WTC11 (cell line): ENCODE measurements at places on chromosomes 16 and 17.
A peak's percentile ranks its signal among the peaks of the same experiment; 100 is the strongest.

DNA sequence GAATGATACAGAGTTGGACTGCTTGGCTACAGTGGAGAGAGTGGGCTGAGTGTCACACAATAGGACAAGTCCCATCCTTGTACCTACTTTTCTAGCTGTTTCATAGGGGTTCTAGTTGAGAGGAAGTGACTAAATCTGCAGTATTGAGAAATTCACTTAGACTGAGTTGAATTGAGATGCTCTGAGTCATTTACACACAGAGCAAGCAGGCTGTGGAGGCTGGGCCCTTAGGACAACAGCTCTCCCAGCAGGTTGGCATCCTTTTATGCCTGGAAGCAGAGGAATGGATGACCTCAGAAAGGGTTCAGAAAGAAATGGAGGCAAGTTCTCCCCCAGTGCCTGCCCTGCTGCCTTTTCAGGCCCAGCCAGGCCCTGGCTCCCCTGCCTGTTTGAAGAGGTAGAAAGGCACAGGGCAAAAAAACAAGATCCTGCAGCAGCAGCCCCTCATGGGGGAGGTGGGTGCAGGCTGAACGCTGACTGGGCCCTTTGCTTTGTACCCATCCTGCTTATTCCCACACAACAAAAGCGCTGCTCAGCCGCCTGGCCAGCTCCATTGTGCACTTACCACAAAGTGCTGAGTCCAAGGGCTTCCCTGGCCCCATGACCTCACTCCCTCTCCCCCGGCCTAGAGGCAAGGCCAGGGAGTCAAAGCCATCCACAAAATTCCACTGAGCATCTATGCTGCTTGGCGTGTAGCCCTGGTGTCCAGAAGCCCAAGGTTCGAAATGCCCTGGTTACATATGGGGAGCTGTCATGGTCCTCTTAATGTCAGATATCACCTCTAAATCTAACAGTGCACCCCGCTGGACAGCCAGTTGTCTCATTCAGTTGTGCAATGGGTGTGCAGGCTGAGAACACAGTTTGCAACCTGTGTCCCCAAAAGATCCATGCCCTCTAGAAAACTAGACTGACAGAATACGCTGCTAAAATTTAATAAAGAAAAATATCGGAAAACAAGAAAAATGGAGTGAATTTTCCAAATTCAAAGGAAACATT, 5.4 kb upstream of the CRYBA1 start:
- H3K4me1 ChIP-seq = peaks cover 27% of the 10 kb centered on the region
- no peak overlapping the region for H3K4me3 ChIP-seq
- H3K27ac ChIP-seq = peak overlapping the region; percentile 35; the same call in 1 of the 2 replicates
- no peaks in the 10 kb centered on the region for H3K27me3 ChIP-seq
- peak; percentile 24 for DNase-seq

DNA sequence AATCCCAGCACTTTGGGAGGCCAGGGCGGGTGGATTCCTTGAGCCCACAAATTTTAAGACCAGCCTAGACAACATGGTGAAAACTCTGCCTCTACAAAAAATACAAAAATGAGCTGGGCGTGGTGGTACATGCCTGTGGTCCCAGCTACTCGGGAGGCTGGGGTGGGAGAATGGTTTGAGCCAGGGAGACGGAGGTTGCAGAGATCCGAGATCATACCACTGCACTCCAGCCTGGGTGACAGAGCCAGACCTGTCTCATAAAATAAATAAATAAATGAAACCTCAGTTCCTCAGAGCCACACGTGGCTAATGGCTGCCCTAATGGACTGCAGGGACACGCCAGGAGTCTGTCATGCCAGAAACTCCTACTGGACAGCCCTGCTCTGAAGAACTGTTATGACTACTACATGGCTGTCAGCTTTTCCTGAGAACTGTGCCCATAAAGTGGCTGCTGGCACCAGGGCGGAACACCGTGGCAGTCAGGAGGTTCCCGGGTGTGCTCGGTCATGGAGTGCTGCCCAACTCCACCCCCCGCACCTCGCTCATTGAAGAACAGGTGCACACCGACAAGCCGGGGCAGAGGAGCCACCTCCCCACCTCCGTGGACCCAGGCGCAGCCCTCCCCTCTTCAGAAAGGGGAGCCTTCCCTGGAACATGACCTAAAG, 4.3 kb downstream of the TMEM11 start:
- peaks cover 18% of the 10 kb centered on the region for H3K36me3 ChIP-seq
- no peaks in the 10 kb centered on the region for H3K27me3 ChIP-seq

DNA sequence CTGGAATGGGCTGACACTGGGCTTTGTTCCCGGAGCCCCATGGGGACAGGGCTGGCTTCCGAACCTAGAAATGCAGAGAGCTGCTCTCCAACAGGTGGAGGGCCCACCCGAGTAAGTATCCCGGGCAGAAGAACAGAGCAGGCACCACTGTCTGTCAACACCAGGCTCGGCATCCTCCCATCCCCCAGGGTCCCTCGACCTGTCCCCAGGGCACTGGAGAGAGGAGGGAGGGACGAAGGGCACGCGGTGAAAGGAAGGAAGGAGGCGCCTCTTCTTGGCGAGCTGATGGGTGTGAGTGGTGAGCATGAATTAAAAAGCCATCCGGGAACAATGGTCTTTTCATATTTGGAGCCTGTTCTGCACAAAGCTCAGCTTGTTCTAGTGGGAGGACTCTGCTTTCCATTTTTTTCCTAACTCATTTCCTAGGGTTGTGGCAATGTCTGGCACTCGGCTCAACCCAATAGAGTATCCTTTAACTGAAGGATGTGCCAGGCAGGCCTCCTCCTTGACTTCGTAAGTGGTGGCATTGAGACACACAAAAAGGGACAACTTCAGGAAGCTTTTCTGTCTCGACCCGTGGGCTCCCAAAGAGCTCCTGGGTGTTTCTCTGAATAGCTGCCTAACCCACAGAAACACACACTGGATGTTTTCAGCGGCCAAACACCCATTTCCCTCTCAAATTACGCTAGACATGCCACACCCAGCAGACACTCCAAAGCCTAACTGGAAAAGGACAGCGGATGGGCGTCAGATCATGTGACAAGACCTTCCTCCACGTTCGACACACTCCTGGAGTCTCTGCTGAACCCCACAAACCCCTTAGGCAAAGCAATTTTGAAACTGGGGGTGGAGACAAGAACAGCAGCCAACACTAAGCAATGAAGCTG, 47.7 kb downstream of the ZFHX3 start:
- peaks cover 5% of the 10 kb centered on the region for H3K27me3 ChIP-seq
- DNase-seq = no peak
- peaks cover 4% of the 10 kb centered on the region for H3K4me1 ChIP-seq
- no peak overlapping the region for H3K27ac ChIP-seq
- no peak overlapping the region for H3K4me3 ChIP-seq
- peaks cover 16% of the 10 kb centered on the region for H3K36me3 ChIP-seq

- H3K36me3 ChIP-seq = peaks cover 2% of the 10 kb centered on the region; the same call in 1 of the 2 replicates
- no peak overlapping the region for H3K27ac ChIP-seq
- H3K4me3 ChIP-seq = no peak overlapping the region
- peak; percentile 57 for DNase-seq
- peaks cover under 1% of the 10 kb centered on the region for H3K27me3 ChIP-seq
- no peaks in the 10 kb centered on the region for H3K4me1 ChIP-seq
Observed at GRCh38 chr16:49382916-49383315, 9.3 kb downstream of the C16orf78 start.

DNA sequence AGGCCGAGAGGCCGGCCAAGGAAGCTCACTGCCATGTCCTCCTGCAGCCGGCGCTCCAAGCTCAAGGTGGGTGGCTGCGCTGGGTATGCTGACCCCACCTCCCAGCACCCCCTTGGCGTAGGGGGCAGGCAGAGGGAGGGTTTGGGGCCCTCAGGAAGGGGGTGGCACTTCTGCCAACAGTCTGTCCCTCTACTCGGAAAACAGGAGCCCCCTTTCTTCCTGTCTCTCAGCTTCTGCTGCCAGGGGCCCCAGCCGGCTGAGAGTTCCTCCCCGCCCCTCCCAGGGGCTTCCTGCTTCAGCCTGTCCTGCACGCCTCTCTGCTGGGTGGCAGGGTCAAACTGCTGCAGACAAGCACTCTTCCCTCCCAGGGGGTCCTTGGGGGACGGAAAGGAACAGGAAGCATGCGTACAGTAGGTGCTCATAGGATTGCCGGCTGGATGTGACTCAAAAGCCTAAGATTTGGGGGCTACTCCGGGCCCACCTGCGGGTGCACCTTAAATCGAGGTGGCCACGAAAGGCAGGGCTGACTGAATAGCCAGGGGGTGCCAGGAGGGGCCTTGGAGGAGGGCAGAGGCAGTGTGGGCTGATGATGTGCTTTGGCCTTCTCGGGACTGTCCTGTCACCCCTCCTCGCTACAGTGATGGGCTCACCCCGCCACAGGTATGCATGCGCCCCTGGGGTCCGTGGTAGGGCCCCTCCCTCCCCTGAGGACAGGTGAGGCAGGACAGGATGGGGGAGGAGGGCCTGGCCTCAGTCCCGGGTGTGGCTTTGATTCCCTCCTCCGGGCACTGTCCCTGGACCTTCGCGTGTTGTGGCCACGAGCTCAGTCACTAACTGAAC, 4.0 kb downstream of the CBX2 start:
- H3K4me1 ChIP-seq = peaks cover 40% of the 10 kb centered on the region
- H3K4me3 ChIP-seq = no peak overlapping the region
- peak overlapping the region; percentile 71; the same call in 1 of the 2 replicates for H3K27ac ChIP-seq
- peaks cover 7% of the 10 kb centered on the region for H3K27me3 ChIP-seq
- no peak for DNase-seq
- peaks cover 48% of the 10 kb centered on the region for H3K36me3 ChIP-seq

- peaks cover 18% of the 10 kb centered on the region for H3K4me1 ChIP-seq
- no peaks in the 10 kb centered on the region for H3K36me3 ChIP-seq
- no peaks in the 10 kb centered on the region; the same call in 1 of the 2 replicates for H3K27me3 ChIP-seq
- no peak overlapping the region for H3K27ac ChIP-seq
Observed at GRCh38 chr16:50497592-50497991, 50.6 kb upstream of the NKD1 start.

GRCh38 chr16:67390816-67391423, 2.4 kb downstream of the TPPP3 start:
- DNase-seq = no peak
- H3K4me1 ChIP-seq = peaks cover 26% of the 10 kb centered on the region
- no peak overlapping the region for H3K27ac ChIP-seq
- H3K4me3 ChIP-seq = no peak overlapping the region

GRCh38 chr17:64515829-64516228, 9.1 kb downstream of the CEP95 start:
- peaks cover 7% of the 10 kb centered on the region for H3K4me1 ChIP-seq
- no peak overlapping the region for H3K27ac ChIP-seq
- peaks cover 78% of the 10 kb centered on the region for H3K36me3 ChIP-seq
- no peak for DNase-seq
- H3K4me3 ChIP-seq = no peak overlapping the region
- no peaks in the 10 kb centered on the region for H3K27me3 ChIP-seq

GRCh38 chr16:79601092-79601930, 774 bp upstream of the MAF start:
- DNase-seq = peak; percentile 35
- peaks cover 35% of the 10 kb centered on the region for H3K4me1 ChIP-seq
- peaks cover 21% of the 10 kb centered on the region for H3K27me3 ChIP-seq
- no peak overlapping the region for H3K27ac ChIP-seq
- peak overlapping the region; percentile 93 for H3K4me3 ChIP-seq

- H3K36me3 ChIP-seq = no peaks in the 10 kb centered on the region
- peak overlapping the region; percentile 50 for H3K27ac ChIP-seq
- peaks cover 19% of the 10 kb centered on the region for H3K4me1 ChIP-seq
- no peak for DNase-seq
- peak overlapping the region; percentile 95 for H3K4me3 ChIP-seq
Observed at GRCh38 chr17:17590141-17590751, 1.3 kb downstream of the PEMT start.

DNA sequence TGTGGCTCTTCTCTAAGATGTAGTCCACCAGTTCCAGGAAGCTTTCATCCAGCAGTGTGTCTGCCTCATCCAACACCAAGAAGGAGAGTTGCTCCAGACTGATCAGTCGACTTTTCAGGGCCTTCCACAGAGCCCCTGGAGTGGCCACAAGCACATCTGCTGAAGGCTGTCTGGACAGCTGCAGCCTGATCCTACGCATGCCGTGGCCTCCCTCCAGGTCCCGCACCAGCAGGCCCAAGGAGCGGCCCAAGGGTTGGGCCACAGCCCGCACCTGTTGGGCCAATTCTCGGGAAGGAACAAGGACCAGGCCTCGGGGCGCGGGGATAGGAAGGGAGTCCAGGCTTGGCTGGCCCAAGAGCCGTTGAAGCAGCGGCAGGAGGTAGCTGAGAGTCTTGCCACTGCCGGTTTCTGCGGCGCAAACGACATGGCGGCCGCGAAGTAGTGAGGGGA, 729 bp downstream of the DDX28 start:
- peaks cover 9% of the 10 kb centered on the region; the same call in 1 of the 2 replicates for H3K36me3 ChIP-seq
- peak overlapping the region; percentile 100 for H3K4me3 ChIP-seq
- no peaks in the 10 kb centered on the region; the same call in 1 of the 2 replicates for H3K27me3 ChIP-seq
- H3K4me1 ChIP-seq = peaks cover 15% of the 10 kb centered on the region

DNA sequence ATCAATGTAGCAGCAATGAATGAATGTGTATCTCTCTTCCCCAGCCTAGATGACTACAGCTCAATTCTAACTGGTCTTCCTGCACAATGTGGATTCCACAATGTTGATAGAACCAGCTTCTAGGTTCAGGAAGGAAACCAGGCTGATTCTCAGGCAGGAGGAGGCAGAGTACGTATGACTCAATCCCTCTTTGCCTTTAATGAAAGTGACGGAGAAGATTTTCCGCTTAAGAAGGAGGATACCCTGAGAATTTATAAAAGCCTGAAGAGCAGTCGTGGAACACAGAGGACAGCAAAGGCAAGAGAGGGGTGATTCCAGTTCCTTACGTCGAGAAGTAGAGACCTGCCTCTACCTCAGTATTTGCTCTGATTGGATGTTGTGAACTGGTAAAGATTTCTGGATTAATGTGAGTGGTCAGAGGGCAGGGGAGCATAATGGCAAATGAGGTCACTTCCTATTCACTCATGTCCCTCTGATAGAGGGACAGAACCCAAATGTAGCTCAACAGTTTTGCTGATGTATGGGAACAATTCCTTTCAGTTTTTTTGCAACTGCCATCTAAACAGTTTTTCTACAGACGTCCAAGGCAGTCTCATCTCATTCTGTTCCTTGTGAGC, 15.0 kb upstream of the SLC16A11 start:
- no peak for DNase-seq
- no peak overlapping the region for H3K4me3 ChIP-seq
- H3K27ac ChIP-seq = no peak overlapping the region
- H3K4me1 ChIP-seq = peaks cover 6% of the 10 kb centered on the region

DNA sequence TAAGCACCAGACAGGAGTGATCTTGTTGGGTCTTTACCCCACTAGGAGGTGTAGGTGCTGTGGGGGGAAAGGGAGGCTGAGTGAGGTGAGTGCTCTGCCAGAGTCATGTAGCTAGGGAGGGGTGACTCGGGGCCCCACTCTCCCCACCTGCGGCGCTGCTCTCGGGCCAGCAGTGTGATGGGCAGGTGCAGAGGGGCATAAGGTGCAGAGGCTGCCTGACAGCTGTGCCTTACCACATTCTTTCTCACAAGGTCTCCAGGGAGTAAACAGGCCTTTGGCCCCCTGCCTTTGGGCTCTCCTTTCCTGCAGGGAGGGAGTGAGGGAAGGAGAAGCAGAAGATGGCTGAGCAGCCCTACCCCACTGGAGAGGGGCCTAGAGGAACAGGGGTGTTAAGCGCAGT, 4.5 kb upstream of the CNP start:
- H3K36me3 ChIP-seq = no peaks in the 10 kb centered on the region
- peaks cover 11% of the 10 kb centered on the region for H3K27me3 ChIP-seq
- DNase-seq = no peak
- H3K4me1 ChIP-seq = peaks cover 36% of the 10 kb centered on the region
- H3K4me3 ChIP-seq = no peak overlapping the region

- no peak for DNase-seq
- no peak overlapping the region for H3K27ac ChIP-seq
- no peak overlapping the region for H3K4me3 ChIP-seq
Observed at GRCh38 chr17:15507896-15508295, 40.5 kb upstream of the CDRT4 start.

- H3K27ac ChIP-seq = no peak overlapping the region
- H3K36me3 ChIP-seq = no peaks in the 10 kb centered on the region
- peaks cover 69% of the 10 kb centered on the region for H3K4me1 ChIP-seq
- H3K4me3 ChIP-seq = no peak overlapping the region
- H3K27me3 ChIP-seq = no peaks in the 10 kb centered on the region; the same call in 1 of the 2 replicates
- DNase-seq = no peak
Observed at GRCh38 chr17:77829843-77830799, 128.4 kb upstream of the TNRC6C start.
